AG04449 (cell line): ENCODE measurements at places on chromosomes 1 and 21.

DNA sequence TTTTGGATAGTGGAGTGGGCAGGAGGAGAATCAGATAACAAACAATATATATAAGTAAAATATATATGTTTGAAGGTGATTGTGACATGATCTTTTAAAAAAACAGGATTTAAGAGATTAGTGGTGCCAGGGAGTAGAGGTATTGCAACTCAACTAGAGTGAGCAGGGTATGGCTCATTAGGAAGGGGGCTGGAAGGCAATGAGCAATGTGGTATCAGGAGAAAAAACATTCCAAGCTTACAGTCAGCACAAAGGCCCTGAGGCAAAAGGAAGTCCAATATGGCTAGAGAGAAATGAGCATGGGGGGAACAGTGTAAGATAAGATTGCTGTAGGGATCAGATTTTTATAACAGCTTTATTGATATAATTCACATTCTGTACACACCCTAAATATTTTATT lies 5.3 kb upstream of the GADD45A start:
- no peak for DNase-seq

GRCh38 chr21:45103971-45104520 lies 29.7 kb downstream of the ADARB1 start:
- no peak for DNase-seq

GRCh38 chr1:171913385-171913784 lies 72.1 kb downstream of the DNM3 start:
- DNase-seq, result no peak

GRCh38 chr1:111789142-111789541 lies 33.4 kb downstream of the DDX20 start:
- DNase-seq, result no peak

GRCh38 chr1:218942431-218942830 lies 231.2 kb upstream of the LYPLAL1 start:
- no peak for DNase-seq

GRCh38 chr21:37849506-37850102 lies 66.7 kb downstream of the KCNJ6 start:
- peak; percentile 63 for DNase-seq

DNA sequence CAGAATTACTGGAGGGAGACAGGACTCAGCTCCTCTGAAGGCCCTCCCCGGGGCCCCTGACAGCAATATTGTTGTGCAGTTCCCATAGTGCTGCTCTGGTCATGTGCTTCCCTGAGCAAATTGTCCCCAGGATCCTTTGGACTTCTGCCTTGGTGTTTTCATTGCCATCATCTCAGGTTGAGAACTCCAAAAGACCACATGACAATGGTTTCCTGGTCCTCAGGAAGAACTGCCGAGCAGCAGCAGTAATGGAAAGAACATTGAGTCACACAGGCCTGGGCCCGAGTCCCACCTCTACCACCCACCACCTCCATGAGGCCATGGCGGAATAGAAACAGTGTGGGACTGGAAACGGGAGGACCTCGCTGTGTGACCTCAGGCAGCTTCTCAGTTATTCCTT lies 6.3 kb upstream of the CTTNBP2NL start:
- no peak for DNase-seq
